Fibroblast of the conjunctiva (primary cell): ENCODE measurements at places on chromosomes 12 and 14.

GRCh38 chr12:102052192-102053061, 9.4 kb downstream of the WASHC3 start:
- no peak for DNase-seq

DNA sequence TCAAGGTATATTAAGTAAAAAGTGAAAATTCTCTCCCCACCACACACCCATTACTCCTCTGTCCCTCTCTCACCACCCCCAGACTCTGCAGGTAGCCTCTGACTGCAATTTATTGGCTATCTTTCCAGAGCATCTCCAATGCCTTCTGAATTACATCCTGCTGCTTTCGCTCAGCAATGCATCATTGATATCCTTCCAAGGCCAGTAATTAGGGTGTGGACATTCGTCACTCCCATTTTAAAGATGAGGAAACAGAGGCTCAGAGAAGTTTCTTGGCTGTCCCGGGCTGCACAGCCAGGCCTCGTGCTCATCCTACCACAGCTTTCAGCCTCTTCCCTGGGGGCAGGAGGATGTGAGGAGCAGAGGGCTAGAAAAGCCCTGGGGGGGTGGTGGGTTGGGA, 23.6 kb upstream of the PGF start:
- DNase-seq: no peak

DNA sequence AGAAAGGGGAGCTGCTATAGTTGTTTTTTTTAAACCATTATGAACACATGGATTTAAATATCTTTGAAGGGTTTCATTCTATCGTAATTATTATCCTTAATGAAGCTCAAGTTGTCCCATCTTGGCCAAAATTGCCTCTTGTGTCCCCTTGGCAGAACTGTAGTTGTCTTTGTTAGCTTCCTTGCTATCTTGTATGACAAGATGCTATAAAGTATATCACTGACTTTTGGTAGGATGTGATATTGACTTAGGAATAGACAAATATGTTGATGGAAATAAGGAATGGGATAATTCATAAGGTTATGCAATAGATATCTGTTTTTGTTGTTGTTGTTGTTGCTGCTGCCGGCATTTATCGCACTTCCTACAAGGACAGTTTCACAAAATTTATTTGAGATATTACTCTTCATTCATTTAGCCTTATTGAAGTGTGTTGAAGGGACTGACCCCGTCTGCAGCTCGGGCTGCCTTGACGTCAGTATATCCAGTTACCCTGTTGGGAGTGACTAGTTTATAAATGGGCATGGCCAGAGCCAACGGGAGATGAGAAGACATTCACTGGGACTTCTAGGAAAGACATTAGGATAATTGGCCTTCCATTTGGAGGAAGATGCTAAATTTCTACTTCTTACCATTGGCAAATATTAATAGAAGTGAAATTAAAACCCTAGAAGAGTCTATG, 26.1 kb upstream of the APOLD1 start:
- no peak for DNase-seq

DNA sequence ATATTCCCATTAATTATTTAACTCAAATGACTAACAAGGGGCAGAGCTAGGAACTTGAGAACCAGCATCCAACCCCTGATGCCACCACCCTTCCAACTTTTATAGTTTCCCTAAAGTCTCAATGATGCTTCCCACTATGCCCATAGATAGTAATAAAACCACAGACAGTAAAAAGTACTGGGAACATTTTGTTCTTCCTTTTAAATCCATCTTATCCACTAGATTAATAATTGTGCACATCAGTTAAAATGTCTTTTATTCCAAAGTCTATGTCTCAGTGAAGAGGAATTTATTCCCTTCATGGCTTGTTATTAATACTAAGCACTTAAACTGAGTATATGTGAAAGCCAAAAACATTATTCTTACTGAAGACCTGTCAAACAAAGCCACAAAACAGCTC, 45.8 kb downstream of the SINHCAF start:
- no peak for DNase-seq

DNA sequence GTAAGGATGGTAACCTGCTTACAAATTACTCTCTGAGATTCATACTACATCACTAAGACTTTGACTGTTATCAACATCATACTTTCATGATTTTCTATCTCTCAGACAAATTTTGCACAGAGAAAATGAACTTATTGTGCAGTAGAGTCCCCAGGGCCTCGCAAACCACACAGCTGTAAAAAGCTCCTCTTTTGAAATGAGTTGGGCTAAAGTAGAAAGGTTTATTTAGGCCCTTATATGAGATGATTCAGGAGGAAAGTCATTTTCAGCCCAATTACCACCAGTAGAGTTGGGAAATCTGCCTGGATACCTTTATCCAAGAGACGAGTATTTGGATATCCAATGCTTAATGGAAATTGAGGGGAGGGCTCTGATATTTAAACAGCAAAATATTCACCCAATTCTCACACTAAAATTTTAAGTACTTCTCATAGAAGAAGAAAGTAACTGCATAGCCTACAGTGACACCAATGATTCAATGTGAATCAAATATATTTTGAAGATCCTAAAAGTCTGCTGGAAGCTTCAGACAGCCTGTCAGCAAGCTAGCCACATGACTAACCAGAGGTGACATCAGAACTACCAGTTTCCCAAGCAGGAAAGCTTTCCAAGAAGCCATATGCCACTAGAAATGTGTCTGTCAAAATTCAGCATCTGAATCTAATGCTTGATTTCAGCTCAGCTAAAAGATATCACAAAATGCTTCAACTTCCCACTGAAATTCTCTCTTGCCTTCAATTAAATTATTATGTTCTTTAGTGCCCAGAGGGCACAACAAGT, 190.1 kb upstream of the SYT1 start:
- DNase-seq: no peak

DNA sequence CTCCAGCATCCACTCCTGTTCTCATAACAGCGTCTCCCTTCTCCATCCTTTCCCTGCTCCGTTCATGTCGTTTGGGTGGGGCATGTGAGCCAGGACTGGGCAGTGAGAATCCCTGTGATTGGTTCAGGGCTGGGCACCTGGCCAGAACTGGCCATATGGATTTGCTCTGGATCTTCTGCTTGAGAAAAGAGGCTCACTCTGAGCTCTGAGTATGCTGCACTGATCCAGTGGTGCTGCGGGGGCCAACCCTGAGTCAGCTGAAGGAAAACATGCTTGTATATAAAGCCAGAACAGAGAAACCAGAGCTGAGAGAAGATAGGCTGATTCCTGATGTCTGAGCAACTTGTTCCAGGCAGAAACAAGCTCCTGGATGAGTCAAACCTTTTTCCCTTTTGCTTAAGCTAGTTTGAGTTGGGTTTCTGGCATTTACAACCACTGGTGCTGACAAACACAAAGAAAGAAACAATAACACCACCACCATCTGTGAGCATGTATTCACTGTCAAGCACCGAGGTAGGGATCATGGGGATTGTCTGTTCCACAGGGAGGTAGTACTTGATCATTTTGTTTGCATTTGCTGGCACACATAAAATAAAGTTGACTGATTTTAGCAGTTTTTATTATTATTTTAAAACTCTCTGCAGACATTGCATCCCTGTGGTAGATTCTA, 14.0 kb upstream of the HPD start:
- DNase-seq: peak; percentile 93

DNA sequence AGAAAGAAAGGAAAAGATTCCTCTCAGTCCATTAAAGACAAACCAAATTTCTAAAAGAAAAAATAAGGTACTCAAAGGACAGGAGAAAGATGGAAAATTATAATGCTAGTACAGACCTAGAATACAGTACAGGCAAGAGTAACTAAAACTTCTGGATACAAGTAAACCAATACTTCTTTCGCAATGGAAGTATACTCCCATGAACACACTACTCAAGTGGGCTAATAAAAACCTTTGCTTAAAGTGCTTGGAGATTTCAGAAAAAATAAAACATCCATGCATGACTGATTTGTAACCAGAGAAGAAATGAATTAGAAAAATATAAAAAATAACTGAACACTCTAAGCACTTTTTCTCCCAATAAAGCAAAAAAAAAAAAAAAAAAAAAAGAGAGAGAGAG, 3.5 kb downstream of the ZBTB25 start:
- DNase-seq: no peak

- no peak for DNase-seq
Measured at GRCh38 chr14:99255621-99256482, 16.1 kb downstream of the BCL11B start.

DNA sequence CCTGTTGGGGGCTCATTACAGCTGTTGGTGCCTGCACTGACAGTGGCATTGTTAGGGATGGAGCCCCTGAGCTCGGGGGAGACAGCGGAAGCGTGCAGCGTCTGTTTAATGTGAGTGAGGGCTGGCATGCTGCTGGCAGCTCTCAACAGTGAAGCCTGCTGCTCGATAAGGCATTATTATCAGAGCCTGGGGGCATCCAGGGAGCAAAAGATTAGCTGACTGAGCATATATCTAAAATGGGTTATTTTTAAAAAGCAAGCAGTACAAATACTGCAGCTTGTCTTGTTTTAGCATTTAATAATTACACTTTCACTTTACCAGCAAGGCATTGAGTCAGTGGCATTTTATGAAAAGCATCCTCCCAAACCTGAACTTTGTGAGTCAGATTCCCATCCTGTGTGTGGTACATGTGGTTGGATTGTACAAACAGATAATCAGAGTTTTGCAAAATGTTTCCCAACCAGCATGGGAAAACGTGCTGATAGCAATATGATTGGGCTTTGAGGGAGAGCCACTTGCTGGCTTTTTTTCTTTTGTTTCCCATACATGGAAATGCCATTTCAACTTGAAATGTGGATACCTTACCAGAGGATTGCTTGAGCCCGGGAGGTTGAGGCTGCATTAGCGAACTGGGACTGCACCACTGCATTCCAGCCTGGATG, 150.8 kb downstream of the PRKCH start:
- DNase-seq: peak; percentile 70

- DNase-seq: no peak
Measured at GRCh38 chr14:104927432-104927816, 2.7 kb downstream of the PLD4 start.

- no peak for DNase-seq
Measured at GRCh38 chr14:49134940-49135339, 451.2 kb downstream of the RPS29 start.

DNA sequence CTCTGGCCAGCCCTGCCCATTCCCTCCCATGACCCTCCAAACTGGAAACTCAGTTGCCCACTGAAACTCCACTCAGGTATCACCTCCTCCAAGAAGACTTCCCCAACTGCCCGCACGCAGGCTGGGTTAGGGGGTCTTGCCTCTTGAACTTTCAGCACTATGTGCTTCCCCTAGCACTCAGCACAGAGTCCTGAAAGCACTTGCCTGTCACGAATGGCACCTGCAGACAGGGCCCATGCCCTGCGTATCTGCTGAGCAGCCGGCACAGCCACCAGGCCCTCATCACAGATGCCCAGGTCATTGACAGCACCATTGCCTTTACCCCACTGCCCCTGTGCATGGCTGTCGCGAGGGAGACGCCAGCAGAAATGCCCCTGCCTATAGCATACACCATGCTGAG, 11.2 kb downstream of the CCDC88C start:
- DNase-seq: no peak

GRCh38 chr14:92679246-92679645, 69.2 kb downstream of the LGMN start:
- no peak for DNase-seq
